ENCODE measurements at places on chromosomes 1 and 21.
A peak's percentile ranks its signal among the peaks of the same experiment; 100 is the strongest.

DNA sequence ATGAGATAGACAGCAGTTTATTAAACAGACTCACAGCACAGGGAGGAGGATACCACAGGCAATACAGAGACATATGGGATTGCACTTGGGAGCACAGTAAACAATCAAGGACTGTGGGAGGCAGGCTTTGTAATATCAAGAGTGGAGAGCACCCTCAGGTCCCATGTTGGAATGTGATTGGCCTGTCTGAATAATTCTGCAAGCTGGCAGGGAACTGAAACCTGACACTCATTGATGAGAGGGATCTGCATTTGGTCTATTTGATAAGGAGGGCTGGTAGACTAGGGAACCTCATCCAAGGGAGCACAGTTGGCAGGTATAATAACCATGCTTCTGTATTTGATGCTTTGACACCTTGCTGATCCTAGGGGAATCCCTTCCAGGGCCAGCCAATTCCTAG lies 69.9 kb upstream of the PRMT6 start:
- no peak for DNase-seq

DNA sequence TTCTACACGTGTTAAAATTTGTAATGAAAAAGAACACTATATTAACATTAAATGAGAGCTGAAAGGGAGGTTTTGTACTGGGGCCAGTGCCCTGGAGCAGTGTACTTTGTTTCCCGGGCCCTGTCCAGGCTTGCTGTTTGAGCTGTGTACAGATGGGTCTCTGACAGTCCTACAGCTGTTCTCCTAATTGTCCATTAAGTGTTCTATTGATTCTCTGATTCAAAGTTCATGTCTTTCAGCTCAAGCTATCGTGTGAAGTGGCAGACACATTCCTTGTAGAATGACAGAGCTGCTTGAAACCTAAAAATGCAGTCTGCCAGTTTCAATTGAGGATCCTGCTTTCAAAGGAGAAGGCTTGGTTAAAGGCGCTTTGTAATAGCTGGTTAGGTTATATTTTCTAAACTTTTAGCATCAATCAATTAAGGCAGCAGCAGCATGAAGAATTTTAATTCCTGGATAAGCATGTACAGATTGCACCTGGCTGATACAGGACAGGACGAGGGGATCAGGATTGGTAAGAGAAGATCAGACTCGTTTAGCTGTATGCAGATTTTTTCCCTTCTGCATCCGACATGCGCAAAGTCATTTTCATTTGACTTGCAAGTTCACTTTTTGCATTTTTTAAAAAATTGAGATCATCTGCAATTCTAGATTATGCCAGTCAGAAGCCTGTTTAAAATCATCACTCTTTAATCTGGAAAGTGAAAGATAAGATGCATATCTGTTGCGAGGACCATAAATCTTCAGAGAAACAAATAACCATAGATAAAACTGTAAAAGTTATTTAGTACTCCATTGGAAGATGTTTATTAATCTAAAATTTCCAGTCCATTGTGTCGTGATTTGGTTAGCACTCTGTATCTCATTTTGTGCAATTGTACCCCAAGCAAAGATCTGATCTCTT lies 98.5 kb downstream of the ATG4C start:
- no peak for DNase-seq

DNA sequence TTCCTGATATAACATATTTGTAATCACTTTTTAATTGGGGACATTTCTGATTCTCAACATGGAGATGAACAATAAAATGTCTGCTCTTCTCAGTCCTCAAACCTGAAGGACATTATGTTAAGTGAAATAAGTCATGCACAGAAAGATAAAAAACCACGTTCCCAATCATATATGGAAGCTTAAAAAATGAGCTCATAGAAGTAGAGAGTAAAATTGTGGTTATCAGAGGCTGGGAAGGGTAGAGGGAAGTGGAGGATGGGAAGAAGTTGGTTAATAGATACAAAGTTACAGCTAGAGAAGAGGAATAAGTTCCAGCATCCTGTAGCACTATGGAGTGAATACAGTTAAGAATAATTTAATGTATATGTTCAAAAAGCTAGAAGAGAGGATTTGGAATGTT lies 1.5 kb upstream of the CD48 start:
- no peak for DNase-seq

- DNase-seq, result no peak
Measured at GRCh38 chr1:10936998-10937901, 75.2 kb upstream of the TARDBP start.

GRCh38 chr1:27885114-27885528 lies 12.8 kb downstream of the THEMIS2 start:
- DNase-seq, result no peak

GRCh38 chr1:32219022-32219421 lies 3.1 kb downstream of the TMEM234 start:
- no peak for DNase-seq

DNA sequence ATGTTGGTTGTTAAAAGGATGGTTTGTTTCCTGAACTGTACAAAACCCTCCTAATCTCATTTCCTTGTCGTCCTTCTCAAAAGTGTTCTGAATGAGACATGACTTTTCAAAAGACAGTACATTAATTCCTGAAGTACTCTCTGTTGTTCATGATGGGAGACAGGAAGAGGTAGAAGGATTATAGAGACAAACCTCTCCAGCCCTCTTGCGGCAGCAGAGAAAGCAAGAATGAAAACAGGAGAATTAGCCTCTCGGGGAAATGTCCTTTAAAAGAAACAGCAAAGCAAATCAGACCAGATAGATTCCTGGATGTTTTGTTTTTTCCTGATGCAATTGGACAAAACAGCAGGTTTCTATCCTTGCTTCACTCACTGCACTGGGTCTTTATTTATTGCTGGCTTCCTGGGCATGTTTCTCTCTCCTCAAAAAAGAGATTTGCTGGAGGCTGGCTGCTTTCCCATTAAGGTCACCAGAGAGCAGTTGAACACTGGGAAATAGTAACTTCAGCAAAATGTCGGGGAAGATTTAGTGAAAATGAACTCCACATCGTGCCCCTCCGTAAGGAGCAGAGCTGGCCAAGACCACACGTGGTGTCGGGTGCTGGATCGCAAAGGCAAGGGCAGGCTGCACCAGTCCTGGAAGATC lies 145.8 kb upstream of the SYT6 start:
- no peak for DNase-seq

DNA sequence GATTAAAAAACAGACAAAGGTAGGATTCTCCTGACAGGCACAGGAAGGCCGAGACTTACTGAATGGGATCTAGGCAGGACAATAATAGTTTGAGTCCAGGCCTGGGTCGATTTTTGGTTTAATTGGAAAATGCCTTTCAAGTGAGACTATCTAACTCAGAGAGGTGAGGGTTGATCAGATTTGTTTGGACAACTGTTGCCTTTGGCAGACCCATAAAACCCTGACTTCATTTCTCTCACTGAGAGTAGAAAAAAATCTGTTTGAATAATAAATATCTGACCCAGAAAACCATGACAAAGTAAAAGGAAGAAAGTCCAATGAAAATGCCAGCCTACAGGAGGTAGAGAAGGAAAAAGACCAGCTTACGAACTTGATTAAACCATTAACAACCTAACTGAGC lies 12.3 kb upstream of the SLC30A10 start:
- no peak for DNase-seq

- no peak for DNase-seq
Measured at GRCh38 chr1:151344291-151344690, 2.8 kb downstream of the RFX5 start.

GRCh38 chr1:160471253-160471652 lies 51.8 kb downstream of the SLAMF6 start:
- DNase-seq, result no peak

DNA sequence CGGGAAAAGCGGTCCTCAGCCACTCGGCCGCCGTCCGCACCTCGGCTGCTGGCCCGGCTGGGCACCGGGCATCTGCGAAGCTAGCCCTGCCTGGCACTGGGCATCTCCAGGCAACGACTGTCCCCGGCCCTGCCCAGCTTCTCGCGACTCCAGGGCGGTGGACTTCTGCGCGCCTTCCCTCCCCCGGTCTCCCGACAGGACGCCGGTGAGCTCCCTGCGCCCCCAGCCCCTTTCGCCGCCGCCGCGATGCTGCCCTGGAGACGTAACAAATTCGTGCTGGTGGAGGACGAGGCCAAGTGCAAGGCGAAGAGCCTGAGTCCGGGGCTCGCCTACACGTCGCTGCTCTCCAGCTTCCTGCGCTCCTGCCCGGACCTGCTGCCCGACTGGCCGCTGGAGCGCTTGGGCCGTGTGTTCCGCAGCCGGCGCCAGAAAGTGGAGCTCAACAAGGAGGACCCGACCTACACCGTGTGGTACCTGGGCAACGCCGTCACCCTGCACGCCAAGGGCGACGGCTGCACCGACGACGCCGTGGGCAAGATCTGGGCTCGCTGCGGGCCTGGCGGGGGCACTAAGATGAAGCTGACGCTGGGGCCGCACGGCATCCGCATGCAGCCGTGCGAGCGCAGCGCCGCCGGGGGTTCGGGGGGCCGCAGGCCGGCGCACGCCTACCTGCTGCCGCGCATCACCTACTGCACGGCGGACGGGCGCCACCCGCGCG lies 514 bp downstream of the FAM43B start:
- no peak for DNase-seq

DNA sequence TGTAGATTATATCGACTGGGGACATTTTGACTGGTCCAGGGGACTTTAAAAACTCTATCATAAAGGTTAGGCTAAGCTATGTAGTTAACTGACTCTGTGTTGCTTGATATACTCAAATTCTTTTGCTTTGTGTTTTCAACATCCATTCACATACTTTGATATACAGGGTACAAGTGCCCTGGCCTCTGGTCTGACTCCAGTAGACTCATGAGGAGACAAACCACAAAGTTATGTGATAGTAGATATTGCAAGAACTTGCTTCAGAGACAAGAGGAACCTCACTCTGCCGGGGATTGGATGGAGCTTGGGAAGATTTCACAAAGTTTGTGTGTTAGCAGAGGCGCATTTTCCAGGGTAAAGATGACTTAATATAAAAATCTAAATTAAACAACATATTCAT lies 1.3 kb downstream of the GORAB start:
- no peak for DNase-seq

GRCh38 chr1:44631647-44632539 lies 42.4 kb downstream of the TMEM53 start:
- DNase-seq, result peak; percentile 95

DNA sequence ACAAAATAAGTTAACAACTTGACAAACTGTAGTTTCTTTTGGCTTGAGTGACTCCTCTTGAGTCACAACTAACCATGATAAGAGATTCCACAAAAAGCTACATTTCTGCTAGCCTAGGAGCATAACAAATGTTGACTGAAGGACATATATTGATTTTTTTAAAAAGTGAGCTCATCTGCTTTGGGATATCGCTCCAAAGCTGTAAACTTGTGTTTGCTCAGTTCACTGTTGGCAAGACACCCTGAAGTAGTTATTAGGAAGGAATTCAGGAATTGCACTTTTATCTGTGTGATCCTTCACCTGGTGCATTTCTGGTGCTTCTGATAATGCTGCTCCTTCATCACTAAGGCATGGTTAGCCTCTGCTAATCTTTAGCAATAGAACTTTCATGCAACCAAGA lies 23.7 kb downstream of the RWDD3 start:
- DNase-seq, result no peak

DNA sequence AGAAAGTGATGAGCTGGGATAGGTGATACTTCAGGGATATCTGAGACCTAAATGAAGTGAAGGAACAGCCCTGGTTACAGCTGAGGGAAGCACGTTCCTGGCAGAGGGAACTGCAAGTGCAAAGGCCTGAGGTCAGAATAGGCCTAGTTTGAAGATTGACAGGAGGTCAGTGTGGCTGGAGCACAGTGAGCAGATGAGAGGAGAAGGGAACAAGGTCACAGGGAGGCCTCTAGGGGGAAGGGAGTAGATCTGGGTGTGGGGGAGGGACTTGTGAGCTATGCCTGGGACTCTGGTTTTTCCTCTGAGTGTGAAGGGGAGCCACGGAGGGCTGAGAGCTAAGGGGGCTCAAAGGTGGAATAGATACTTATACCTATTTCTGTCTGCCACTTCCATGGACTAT lies 736.4 kb downstream of the MATN1 start:
- DNase-seq, result no peak

- DNase-seq, result no peak
Measured at GRCh38 chr21:39153373-39153772, 29.9 kb downstream of the PSMG1 start.

GRCh38 chr1:169086603-169087455 lies 19.7 kb upstream of the ATP1B1 start:
- no peak for DNase-seq

DNA sequence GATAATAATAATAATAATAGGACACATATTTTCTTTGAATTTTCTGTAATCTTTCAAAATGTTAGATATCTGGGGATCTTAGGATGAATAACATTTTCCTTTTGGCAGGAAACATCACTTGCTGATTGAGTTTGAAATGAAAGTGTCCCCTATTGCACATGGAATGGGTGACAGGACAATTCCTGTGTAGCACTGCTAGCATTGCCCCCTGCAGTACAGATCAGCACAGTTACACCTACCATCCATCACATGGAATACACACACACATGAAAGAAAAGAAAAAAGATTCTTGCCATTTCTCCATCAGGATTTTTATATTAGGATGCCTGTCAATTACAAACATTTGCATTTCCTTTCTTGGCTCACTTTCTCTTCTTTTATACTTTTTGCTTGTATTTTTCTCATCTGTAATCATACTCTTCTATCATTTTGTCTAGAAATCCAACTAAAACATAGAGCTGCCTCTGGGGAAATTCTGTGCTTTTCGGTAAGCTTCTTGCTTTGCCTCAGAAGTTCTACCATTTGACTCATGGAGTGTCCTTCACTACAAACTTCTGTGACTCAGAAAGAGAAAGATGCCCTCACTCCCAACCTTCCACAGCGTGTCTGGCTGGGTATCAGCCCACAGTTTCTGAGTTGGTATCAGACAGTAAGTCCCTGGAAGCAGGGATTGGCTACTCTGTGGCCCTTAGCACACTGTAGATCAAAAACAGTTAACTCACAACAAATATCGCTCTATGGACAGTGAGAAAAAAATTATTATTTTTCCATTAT lies 641.2 kb downstream of the PTPRC start:
- DNase-seq, result no peak

All from posterior cingulate gyrus (tissue), 11 donors.